ENCODE measurements at places on chromosomes 4 and X.

- no peak for DNase-seq
Measured at GRCh38 chr4:86181585-86181984, 178.3 kb downstream of the MAPK10 start.

DNA sequence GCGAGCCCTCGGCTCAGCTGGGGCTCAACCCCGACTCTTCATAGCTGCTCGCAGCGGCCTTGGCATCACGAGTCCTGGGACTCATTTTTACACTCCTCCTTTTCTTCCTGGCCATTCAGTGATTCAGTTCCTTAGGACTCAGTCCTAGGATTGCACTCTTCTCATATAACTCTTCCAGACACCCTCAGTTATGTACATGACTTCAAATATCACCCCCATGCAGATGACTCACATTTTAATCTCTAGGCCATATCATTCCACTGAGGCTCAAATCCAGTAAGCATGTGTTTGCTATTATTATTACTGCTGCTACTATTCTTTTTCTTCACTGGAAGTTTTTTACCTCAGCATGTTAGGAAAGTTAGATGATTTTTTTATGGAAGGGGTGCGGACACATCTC lies 14.4 kb downstream of the ITGB1BP2 start:
- peak; percentile 32 for DNase-seq

GRCh38 chr4:7739918-7740865 lies 199.5 kb downstream of the AFAP1 start:
- DNase-seq: no peak

DNA sequence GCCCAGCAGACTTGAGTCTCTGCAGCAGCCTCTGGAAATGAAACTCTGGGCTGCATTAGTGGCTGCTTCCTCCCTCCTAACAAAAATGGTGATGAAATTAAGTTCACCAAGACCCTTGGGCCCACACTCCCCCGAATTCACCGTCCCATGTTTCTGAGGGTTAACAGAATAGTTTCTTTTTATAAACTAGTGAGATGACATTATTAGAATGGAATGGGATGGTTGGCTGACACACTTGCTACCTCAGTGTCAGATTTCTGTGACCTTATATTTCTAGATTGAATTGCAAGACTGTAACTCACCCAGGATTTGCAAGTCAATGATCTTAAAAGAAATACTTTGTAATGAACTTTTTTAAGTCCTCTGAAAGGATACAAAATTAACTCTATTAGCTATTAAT lies 127.1 kb downstream of the SHROOM3 start:
- peak; percentile 37 for DNase-seq

GRCh38 chr4:69689599-69689998 lies 36.6 kb upstream of the UGT2A1 start:
- DNase-seq: no peak

DNA sequence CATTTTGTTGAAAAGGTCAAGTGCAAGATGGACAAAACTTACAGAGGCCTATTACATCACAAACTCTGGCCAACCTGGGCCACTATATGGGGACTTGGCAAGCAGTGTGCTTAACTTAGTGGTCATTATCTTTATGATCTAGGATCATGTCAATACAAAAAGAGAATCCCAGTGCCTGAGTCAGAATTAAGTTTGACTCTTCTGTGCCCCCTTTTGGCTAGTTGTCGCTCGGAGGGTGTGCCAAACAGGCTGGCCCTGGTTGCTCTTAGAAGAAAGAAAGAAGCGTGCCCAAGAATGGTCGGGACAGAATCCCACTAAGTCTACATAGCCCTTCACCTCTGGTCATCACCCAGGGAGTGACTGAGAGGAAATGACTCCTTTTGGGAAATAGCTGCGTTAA lies 100.1 kb downstream of the EIF4E start:
- DNase-seq: no peak

DNA sequence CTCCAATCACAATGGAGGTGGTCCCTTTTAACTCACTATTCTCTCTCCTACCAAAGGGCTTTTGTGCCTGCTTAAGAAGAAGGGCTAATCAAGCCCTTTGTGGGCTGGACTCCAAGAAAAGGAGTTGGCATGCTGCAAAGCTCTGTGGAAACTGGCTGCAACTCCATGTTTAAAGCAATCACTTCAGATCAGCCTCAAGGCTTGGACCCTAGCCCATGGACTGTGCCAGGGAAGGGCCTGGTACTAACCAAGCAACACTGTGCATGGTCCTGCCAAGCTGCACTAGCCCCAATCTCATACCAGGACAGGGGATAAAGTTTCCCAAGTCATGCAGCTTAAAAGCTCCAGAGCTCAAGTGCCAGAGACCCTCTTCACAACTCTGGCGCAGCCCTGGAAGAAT lies 86.7 kb downstream of the ATP8A1 start:
- DNase-seq: no peak

GRCh38 chr4:25888781-25889180 lies 25.2 kb upstream of the SMIM20 start:
- DNase-seq: no peak

DNA sequence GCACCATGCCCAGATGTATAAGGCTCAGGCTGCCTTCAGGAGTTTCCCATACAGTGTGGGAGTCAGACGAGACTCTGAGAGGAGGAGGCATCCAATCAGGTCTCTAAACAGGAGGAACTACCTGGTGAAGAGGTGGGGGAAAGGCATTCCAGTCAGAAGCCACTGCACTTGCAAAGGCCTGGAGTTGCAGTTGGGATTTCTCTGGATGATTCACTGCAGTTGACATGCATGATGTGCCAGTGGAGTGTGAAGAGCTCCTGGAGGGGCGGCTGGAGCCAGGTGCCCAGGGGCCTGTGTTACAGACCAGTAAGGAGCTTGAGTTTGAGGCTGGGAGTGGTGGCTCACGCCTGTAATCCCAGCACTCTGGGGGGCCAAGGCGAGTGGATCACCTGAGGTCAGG lies 339.1 kb downstream of the ARHGAP10 start:
- no peak for DNase-seq
